ENCODE measurements at places on chromosomes 7 and 10.

DNA sequence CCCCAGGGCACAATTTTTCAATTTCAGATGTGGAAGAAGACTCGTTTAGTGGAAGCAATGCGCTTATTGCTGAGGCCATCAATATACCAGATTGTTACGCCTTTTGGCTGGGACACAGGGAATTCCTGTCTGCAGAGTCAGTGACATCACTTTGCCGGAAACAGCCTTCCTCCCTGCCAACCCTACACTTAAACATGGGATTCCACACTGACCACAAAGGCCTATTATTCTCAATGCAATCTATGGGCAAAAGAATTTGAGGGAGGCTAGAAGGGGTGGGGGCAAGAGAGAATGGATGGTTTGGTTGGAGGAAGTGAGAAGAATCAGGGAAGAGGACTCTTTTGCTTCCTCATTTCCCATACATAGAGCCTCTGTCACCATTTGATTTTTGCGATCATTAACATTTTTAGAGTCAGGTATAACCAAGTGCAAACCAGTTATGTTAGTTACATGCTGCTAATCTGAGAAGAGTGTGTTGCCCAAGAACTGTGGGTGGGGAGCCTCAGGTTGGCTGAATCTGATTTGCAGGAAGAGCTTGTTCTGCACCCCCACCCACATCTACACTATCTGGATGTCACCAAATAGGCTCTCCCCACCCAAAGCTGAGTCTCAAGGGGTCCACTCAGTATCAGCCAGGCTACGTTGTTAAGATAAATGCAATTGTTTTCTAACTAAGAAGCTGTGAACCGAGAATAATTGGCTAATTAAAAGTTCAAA lies 58.2 kb downstream of the ENTPD1 start:
- DNase-seq, result no peak

DNA sequence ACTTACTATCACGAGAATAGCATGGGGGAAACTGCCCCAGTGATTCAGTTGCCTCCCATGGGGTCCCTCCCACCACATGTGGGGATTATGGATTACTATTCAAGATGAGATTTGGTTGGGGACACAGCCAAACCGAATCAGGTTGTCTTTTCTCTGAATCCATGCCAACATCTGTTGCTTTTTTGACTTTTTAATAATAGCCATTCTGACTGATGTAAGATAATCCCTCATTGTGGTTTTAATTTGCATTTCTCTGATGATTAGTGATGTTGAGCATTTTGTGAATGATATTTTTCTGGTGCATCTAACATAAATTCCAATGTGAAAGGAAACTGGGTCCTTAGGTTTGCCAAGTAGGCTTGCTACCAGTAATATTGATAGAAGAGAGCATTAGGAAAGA lies 69.0 kb upstream of the ARHGAP21 start:
- DNase-seq, result no peak

GRCh38 chr7:46710927-46711326 lies 789.9 kb upstream of the IGFBP3 start:
- no peak for DNase-seq

- peak; percentile 85 for DNase-seq
Observed at GRCh38 chr10:132387764-132388210, 9.2 kb upstream of the PWWP2B start.

DNA sequence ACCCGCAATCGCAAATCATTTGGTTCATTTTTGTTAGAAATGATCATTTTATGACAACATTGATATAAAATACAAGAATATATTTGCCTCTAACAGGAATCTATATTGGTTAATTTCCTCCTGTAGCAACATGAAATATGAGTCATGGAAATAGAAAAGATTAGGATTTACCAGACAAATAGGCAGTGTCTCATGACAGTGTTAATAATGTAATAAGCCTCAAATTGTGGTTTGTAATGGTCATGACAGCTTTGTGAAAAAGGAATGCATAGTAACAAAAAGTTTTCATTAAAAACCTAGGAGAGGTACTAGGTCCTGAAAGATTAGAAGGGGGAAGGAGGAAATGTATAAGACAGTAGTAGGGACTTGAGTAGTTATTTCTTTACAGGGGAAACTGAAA lies 7.9 kb upstream of the SLK start:
- no peak for DNase-seq

GRCh38 chr10:62058476-62058875 lies 157.0 kb downstream of the ARID5B start:
- no peak for DNase-seq

DNA sequence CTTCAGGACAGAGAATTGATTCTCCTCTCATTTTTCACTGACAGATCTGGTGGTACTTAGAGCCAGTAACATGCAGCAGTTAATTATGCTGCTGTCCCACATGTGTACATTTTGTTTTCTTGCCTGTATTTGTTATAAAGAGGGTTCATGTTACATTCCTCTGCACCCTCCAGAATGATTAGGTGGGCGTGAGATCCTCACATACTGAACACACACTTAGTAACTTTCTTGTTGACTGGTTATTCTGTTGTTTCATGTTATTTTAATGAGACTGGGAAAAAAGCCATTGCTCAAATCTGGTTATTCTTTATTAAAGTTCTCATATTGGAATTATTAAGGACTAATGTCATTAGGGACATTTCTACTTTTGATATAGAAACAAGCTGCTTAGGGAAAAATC lies 409.1 kb downstream of the SDK1 start:
- DNase-seq, result no peak

- DNase-seq, result no peak
Observed at GRCh38 chr10:57506414-57507094, 761.1 kb downstream of the IPMK start.

DNA sequence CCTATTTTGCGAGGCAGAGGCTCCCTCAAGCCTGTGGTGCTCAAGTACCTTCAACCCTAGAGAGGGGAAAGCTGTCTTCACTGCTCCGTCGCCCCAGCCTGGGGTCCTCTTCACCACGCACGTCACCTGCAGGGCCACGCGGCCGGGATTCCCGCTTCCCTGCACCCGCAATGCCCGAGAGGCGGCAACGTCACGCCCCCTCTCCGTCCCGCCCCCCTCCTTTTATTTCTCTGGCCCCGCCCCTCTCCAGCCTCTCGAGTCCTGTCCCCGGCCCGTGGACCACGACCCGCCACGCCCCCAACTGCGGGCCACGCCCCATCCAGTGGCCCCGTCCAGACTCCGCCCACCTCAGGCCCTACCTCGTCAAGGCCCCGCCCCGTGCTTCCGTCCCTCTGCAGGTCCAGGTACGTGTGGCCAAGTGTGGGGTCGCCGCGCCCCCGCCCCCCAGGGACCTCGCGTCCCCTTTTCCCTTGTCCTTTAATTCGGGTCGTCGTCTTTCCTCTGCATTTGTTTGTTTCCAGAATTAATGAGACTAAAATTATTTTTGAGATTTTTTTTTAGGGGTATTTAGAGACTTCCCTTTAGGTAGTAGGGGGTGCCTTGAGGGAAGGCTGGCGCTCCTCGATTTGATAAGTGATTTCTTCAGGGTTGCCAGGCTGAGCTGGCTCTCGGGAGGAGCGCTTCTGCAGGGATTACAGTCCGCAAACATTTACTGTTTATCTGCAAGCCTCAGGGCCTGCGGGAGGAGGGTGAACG lies 69.8 kb upstream of the BAIAP2L1 start:
- DNase-seq, result no peak

DNA sequence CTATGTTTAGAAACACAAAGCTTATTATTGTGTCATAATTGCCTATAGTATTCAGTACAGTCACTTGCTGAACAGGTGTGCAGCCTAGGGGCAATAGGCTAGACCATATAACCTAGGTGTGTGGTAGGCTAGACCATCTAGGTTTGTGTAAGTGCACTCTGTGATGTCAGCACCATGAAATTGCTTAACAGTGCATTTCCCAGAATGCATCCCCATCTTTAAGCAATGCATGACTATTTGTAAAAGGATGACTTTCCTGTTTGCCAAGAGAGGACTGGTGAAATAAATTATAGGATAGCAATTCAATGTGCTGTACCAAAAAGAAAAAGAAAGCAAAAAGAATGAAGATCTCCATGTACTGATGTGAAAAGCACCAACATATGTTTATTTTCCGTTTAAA lies 288.7 kb upstream of the AUTS2 start:
- DNase-seq, result no peak

DNA sequence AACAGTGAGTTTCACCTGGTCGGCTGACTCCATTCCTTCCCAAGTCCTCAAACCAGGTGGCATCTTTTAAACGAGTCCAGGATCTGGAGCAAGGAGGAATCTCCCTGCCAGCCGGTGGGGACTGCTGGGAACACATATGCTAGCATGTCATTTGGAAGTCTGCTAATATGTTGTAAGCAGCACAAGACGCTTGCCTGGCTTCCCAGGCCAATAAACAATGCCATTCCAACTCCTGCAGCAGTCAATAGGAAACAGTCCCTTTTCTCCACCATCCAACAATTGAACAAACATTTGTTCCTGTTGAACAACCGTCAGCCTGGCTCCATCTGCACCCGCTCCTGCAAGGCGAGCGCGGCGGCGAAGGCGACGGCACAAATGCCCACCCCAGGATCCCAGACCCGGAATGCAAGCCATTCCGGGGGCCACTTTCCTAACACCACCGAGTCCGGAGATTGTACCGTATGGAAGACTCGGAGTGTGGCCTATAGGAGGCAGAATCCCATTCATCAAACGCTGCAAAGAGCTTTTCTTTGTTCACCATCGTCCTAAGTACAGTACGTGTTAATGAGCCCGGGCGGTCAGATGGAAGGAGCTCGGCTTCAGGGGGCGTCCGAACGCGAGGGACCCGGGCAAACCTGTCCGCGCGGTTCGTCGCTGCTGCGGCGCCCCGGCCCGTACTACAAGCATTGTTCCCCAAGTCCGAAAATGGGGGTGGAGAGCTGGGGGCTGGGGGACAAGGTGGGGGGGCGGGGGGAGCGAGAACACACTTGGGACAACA lies 1.6 kb downstream of the FAM53B start:
- DNase-seq, result no peak

GRCh38 chr10:30765616-30766015 lies 136.1 kb upstream of the LYZL2 start:
- DNase-seq, result no peak

DNA sequence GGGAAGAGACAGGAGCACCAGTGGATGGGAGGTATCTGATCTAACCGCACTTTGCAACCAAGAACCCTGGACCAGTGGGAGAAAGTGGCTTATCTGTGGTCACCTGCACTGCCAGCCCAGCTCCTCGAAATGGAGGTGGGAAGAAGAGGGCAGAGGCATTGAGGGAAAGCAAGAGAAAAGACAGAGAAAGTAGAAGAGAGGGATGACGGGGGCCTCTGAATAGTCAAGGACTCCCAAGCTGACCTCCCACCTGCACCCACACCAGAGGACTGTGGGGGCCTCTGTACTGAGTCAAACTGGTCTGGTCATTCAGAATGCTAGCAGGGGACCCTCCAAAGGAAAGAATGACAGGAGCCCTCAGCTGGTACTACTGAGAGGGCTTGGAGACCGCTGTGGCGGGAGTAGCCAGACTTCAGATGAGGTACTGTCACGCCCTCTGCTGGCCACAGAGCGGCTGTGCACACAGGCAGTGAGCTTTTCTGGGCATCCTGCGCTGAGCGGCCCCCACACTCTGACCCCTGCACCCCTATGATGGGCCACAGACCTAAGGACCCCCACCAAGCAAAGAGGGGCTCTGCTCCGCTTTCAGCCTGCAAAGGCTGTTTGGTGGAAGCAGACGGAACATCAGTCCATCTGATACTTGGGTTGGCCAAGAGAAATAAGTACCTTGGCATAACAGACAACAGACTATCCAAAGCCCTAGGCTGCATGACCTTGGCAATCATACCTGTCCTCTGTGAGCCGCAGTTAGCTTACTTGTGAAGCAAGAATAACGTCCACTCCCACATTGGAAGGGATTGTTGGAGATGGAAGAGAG lies 112.9 kb downstream of the COL13A1 start:
- DNase-seq, result no peak

DNA sequence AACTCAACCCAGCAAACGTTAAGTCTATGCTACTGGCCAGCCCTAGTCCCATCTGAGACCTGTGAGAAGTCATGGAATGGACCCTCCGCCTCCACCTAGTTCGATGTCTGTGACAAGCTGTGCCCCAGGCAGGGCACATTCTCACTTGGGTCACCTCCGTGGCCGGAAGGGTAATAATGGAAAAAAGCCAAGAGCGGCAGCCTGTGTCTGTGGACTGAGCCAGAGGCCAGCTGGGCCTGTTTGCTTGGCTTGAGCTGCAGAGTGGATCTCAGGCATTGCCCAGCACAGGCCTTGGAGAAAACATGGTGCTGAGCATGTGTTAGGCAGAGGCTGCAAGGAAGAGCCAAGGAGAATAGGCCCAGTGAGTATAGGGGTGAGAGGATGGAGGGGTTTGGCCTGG lies 97.8 kb downstream of the GALNT17 start:
- no peak for DNase-seq

- no peak for DNase-seq
Observed at GRCh38 chr7:25424113-25424512, 195.8 kb upstream of the NPVF start.

- DNase-seq, result no peak
Observed at GRCh38 chr10:33661580-33662336, 327.3 kb upstream of the NRP1 start.

- no peak for DNase-seq
Observed at GRCh38 chr7:155231941-155232340, 65.7 kb upstream of the INSIG1 start.

GRCh38 chr7:157409149-157409752 lies 72.4 kb downstream of the DNAJB6 start:
- DNase-seq, result no peak

- DNase-seq, result no peak
Observed at GRCh38 chr10:68046642-68047041, 28.4 kb downstream of the HERC4 start.

DNA sequence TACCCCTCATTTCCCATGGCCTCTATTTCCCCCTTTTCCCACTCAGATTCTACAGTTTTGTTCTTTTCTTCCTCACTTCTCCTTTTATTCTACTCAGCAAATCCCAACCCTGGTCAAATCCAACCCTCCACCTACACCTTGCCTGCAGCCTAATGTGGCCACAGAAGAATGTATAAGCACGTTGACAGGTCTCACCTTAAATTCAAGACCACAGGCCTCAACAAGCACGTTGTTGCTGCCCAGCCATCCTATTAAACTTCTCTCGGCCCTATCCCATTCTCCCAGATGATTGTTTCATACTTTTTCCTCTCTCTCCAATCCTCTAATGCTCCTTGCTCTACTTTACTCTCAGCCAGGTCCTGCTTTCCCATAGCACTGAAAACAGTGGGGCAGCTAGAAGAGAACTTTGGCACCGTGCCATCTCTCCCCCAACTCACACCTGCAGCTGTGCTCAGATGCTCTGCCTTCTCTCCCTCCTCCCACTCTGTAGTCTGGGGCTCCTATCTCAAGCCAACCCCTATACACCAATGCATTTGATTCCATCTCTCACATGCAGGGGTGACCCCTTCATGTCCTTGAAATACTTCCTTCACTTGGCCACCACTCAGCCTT lies 6.8 kb upstream of the EIF3A start:
- no peak for DNase-seq

- DNase-seq, result no peak
Observed at GRCh38 chr10:71213127-71213621, 804 bp downstream of the UNC5B start.

- no peak for DNase-seq
Observed at GRCh38 chr7:74023092-74023536, 4.9 kb upstream of the ELN start.

GRCh38 chr10:100980711-100981110 lies 6.6 kb downstream of the MRPL43 start:
- no peak for DNase-seq

GRCh38 chr7:106110238-106110560 lies 1.9 kb downstream of the SYPL1 start:
- DNase-seq, result no peak
